Activated CD4-positive, CD25-positive, alpha-beta regulatory T cell treated with anti-CD3 and anti-CD28 coated beads, Interleukin-2, amount 50 U/mL, for 24 hours (primary cell): ENCODE measurements at places on chromosomes 7 and 10.

DNA sequence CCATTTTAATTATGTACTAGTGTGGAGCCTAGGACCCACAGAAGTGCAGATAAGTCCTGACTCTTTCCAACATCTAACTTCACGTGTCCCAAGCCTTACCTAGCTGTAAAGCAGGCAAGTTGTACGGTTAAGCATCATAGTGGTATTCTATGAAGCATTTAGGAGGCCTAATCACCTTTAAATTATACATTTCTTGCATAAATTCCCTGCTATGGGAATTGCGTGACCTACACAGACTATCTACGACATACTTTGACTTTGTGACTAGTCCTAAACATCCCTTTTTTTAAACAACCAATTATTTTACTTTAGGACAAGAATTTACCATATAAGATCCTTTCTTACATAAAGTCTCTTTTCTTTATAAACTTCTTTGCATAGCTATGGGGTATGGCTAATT lies 37.7 kb upstream of the LRGUK start:
- ATAC-seq: no peak

- ATAC-seq: no peak
Observed at GRCh38 chr10:30282221-30282620, 66.9 kb downstream of the MTPAP start.

- no peak for ATAC-seq
Observed at GRCh38 chr10:63084690-63085382, 48.3 kb upstream of the NRBF2 start.

DNA sequence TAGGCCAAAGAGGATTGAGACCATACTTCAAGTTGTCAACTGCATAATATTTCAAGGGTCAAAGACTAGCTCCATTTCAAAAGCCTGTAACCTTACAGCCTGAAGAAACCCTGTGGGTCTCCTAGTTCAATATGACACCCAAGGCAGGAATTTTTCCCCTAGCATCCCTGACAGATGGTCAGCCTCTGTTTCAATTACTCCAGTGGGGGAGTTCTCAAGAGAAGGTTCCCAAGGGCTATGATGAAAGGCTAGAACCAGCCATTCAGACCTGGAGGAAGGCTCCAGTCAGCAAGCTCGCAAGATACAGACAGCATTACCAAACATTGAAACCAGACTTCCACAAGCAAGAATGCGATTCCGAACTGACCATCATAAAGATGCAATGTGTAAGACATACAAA lies 1.6 kb downstream of the HTR7 start:
- no peak for ATAC-seq

GRCh38 chr10:28180654-28181053 lies 122.2 kb downstream of the MPP7 start:
- ATAC-seq: no peak

DNA sequence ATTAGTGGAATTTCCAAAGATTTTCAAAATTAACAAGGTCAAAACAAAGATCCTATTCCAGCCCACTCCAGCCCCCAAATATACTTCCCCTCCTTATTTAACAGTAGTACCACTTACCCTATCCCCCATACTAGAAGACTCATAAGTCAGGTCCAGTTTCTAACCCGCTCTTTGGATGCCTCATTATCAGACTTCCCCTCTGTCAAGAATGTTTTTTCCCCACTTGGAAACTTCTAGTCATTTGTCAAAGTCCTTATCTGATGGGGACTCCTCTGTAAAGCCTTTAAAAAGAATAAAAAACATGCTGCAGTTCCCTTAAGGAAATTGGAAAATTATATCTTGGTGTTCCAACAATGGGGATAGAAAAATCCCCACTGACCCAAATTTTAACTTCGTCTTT lies 70.1 kb downstream of the IMMP2L start:
- ATAC-seq: no peak
